ENCODE measurements at places on chromosomes 1 and 21.

DNA sequence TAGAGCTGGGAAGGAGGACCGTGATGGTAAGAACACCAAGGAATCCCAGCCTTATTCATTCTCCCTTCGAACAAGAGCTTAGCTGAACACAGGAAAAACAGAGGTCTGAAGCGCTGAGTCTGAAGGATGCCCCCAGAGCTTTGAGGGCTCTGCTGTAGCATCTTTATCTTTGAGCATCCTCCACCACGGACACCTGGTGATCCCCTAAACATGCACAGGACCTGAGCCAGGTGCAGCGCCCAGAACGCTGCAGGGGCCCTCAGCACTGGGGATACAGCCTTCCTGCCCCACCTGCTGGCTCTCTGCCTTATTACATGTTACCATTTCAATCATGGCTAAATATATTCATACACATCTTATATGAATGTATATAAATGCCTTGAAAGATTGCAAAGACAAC, 7.7 kb upstream of the GPATCH4 start:
- DNase-seq: peak; percentile 51

GRCh38 chr1:20166051-20166450, 19.8 kb upstream of the UBXN10 start:
- no peak for DNase-seq

DNA sequence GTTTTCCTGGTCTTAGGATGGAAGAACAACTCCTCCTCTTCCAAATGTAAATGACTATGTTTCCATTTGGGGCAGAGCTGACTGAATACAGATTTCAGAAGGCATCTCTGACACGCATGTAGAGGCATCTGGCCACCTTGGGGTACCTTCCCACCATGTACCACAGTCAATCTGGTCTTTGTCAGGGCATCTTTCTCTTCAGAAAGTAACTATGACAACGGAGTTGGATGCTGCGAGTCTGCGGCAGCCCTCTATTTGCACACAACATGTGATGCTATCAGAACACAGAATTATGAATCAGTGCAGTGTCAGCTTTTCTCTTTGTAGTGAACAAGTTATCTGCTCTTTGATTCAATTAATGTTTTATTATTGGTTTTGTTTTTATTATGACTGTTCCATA, 94.7 kb downstream of the TSEN15 start:
- no peak for DNase-seq

DNA sequence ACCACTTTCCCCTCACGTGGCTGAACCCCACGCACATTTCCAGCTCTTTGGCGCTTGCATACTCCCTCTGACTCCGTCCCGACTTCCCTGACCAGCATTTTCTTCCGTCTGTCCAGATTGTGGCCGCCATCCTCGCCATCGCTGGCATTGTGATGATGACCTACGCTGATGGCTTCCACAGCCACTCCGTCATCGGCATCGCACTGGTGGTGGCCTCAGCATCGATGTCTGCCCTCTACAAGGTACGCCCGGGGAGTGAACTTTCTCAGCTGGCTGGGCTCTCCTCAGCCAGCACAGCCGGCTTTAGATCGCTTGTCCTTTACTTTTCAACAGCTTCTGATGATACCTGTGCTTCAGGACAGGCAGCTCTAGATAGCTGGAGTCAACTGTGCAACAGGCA, 56.8 kb upstream of the COA6 start:
- no peak for DNase-seq

- peak; percentile 72 for DNase-seq
Observed at GRCh38 chr21:41802684-41803083, 35.8 kb upstream of the RIPK4 start.

DNA sequence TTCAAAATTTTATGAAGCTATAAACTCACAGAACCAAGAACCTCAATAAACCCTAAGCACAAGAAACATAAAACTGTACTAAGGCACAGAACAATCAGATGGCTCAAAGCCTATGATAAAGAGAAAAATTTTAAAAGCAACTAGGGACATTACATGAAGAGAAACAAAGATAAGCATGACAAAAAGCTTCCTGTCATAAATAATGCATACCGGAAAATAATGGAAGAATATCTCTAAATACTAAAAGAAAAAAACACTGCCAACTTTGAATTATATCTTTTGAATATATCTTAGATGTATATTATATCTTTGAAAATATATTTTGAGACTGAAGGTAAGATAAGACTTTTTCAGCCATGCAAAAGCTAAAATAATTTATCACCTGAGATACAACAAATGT, 21.4 kb upstream of the KCNN3 start:
- no peak for DNase-seq
